ENCODE measurements at places on chromosomes 4 and X.

- no peak for DNase-seq
Observed at GRCh38 chr4:1087371-1087770, 26.0 kb downstream of the RNF212 start.

GRCh38 chr4:5034206-5034605, 14.9 kb upstream of the CYTL1 start:
- DNase-seq = no peak

GRCh38 chrX:104564921-104565703, 887 bp upstream of the IL1RAPL2 start:
- DNase-seq = no peak

DNA sequence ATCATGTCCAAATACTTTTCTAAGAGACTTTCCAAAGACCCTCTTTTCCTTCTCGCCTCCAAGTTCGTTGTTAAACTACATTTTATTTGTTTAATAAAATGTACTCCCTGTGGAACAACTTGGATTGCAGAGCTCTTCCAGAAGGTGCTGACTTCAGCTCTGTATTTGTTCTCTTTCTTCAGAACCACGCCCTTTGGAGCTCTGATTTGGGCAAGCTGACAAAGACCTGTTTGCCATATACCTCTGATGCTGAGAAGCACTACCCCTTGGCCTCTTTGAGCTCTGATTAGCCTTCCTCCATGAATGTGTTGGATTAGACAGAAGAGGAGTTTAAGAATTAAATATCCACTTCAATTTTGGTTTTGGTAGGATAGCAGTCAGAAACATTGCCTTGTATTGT, 815.1 kb upstream of the POU3F4 start:
- DNase-seq = no peak

DNA sequence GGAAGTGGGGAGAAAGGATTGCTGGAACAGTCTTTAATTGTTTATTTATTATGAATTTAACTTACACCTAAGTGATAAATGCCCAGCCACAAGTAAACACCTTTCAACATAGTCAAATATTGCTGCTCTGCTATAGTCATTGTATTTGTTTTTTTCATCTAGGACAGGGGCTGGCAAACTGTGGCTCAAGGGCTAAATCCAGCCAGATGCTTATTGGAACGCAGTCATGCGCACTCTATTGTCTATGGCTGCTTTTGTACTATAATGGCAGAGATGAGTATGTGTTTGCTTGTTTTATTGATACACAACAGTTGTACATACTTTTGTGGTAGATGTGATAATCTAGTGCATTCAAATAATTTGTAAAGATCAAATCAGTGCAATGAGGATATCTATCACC, 95.3 kb downstream of the ZAR1 start:
- no peak for DNase-seq

- no peak for DNase-seq
Observed at GRCh38 chr4:183812567-183812966, 92.5 kb upstream of the STOX2 start.

GRCh38 chr4:140168474-140168873, 14.5 kb upstream of the MAML3 start:
- DNase-seq = peak; percentile 44

- DNase-seq = no peak
Observed at GRCh38 chr4:163866728-163867315, 372.3 kb downstream of the TMA16 start.

DNA sequence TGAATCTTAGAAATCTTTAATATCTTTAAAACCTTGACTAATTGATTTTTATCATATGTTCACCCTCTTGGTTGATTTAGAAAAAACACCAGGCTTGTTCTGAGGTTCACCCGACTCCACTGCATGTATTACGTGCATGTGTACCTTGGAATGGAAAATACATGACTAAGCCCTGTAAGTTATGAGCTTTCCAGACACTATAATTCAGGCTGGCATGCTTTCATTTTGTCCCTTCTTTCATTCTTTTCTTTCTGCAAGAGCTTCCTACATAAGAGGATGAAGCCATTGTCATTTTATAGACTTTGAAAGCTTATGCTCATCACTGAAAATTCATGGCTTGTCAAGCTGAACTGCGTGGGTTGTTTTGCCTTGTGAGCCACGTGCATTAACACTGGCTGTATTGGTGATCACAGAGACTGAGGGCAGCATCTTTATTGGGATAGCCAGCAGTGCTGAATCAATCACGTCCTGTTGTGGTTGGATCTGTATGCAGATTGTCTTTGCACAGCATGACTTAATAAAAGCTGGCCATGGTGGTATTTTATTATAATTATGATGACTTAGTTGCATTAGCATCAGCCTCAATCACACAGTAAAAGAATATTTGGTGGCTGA, 141.9 kb downstream of the SLIT2 start:
- DNase-seq = no peak

- peak; percentile 35 for DNase-seq
Observed at GRCh38 chrX:47179221-47179927, 14.3 kb upstream of the UBA1 start.

- no peak for DNase-seq
Observed at GRCh38 chr4:165052627-165053026, 1.0 kb upstream of the TRIM75 start.

GRCh38 chr4:17763931-17764330, 17.5 kb downstream of the FAM184B start:
- DNase-seq = no peak

DNA sequence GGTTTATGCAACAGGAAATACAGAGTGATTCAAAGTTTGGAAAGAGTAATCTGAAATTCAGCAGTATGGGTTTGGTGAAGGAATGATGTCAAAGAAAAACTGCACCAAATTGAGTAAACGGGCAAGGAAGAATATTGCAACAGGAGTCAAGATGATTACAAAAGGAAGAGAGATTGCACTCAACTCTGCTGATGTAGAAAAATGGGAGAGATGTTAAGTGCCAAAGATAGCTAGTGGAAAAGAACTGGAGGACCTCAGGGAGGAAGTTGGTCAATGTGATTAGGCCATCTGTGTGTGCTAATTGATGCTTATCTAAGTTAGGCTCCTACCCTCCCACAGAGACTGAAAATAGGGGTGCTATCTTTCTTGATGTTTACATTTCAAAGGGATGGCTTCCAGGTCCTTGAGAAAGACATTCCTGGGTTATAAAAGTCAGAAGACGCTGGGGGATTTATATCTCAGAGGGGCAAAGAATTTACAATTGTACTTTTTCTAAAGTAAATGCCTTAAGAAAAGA, 167.4 kb upstream of the FAM47A start:
- DNase-seq = peak; percentile 7

GRCh38 chr4:100707786-100708185, 190.0 kb upstream of the EMCN start:
- DNase-seq = peak; percentile 33

DNA sequence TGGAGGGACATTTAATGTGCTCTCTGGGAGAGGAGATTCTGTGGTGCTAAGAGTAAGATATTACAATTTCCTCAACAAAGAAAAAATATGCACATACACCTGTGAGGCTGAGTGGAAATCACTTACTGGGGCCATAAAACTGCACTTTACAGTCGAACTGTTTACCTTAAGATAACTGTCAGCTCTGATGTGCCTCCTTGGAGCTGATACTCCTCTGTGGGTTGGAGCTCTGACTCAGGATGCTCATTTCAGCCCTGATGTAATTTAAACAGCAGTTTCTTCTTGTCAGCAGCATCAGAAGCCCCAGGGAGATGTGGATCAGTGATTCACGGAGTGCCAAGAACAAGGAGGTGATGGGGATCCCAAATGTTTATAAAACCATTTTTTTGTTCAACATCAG, 241.9 kb upstream of the SFRP2 start:
- no peak for DNase-seq

- DNase-seq = no peak
Observed at GRCh38 chr4:142202404-142203332, 566.3 kb downstream of the IL15 start.

- DNase-seq = peak; percentile 59
Observed at GRCh38 chr4:88522702-88523324, 763 bp downstream of the PYURF start.

DNA sequence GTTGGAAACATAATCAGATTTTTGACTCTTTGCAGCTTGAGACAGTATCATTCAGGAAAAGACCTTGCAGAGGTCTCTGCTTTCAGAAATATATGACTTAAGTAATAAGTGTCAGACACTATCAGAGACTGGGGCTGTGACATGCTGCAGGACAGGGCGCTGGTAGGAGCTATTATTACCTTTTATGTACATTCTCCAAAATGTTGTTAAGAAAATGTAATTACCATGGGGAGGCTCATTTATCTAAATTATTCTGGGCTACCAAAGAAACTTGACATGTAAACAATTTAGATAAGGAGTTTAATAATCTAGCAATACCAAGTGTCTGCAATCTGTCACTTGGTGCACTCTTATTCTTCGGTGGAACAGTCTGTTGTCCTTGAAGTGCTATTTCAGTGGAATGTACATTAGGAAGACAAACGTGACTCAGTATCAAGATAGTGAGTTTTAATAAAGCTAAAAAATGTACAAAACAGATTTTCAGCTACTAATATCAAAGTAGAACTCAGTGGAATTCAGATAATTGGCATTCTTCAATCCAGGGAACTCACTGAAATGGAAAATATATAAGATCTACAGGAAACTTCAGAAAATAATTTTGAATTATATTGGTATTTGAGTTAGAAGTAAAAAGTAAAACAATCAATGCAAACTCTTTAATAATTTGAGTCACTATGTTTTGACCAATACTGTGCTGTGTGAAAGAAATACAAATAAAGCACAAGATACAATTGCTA, 214.5 kb downstream of the KCNIP4 start:
- no peak for DNase-seq

DNA sequence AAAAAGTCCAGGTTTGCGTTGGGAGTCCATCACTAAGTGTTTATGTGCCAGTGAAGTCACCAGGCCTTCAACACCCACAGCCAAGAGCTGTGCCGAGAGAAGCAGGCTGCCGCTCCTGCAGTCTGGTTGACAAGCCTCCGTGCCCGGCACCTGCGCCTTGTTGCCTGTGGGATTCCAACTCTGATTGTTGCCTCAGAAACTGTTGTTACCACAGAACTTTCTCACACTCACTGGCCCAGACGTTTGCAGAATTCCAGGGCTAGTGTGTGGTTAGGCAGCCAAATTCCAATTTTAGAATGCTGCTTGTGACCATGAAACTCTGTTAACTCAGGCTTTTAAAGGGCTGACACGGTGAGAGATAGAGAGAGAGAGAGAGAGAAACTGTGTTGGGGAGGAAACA, 119.5 kb upstream of the LIMCH1 start:
- DNase-seq = peak; percentile 41

- no peak for DNase-seq
Observed at GRCh38 chrX:26954029-26954428, 509.1 kb downstream of the PPP4R3C start.

DNA sequence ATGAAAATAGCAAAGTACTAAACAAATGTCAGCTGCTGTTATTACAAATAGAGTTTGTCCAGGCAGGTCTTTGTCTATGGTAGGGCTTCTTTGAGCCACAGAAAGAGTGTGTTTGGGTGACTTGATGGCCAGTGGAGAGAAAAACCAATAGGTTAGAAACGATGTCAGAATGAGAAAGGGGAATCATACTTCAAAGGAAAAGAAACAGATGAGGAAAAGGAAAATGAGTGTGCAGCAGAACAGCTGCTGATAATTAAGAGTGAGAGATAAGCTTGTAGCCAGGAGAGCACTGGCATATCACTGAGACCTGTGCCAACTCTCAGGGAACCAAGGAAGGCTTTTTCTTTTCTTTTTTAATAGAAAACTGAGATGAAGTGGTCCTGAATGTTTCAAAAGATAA, 257.2 kb downstream of the ARHGAP24 start:
- DNase-seq = no peak

- DNase-seq = no peak
Observed at GRCh38 chrX:22424122-22424915, 151.6 kb downstream of the CBLL2 start.

DNA sequence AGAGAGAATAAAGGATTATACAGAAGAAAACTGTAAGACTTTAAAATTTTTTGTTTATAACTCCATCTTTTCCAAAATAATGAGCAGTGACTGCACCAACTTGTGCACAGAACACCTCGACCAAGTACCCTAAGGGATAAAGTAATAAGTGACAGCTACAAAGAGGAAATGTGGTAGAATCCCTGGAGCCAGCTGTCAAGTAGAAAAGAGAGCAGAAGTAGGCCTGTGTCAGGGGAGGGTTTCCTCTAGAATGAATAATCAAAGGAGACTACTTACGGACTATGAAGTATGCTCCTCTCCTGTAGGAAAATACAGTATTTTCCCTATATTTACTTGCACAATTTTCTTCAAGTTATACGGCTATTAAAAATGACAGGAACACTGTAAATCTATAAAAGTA, 1.2 kb downstream of the EIF1AX start:
- no peak for DNase-seq

- no peak for DNase-seq
Observed at GRCh38 chr4:184450743-184451535, 23.4 kb downstream of the IRF2 start.

DNA sequence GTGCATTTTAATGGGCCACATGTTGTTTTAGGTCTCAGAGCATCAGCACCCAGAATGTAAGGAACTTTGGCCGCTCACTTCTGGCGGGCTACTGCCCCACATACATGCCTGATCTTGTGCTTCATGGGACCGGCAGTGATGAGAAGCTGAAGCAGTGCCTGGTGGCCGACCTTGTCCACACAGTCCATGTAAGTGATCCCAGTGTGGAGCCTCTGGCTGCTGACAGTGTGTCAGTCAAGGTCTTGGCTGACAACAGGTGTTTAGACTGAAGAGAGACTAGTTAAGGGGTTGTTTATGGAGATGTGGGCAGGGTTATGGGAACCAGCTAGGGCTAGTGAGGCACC, 101.4 kb downstream of the FNIP2 start:
- DNase-seq = no peak

GRCh38 chrX:24005028-24005427, 22.0 kb downstream of the KLHL15 start:
- DNase-seq = no peak

DNA sequence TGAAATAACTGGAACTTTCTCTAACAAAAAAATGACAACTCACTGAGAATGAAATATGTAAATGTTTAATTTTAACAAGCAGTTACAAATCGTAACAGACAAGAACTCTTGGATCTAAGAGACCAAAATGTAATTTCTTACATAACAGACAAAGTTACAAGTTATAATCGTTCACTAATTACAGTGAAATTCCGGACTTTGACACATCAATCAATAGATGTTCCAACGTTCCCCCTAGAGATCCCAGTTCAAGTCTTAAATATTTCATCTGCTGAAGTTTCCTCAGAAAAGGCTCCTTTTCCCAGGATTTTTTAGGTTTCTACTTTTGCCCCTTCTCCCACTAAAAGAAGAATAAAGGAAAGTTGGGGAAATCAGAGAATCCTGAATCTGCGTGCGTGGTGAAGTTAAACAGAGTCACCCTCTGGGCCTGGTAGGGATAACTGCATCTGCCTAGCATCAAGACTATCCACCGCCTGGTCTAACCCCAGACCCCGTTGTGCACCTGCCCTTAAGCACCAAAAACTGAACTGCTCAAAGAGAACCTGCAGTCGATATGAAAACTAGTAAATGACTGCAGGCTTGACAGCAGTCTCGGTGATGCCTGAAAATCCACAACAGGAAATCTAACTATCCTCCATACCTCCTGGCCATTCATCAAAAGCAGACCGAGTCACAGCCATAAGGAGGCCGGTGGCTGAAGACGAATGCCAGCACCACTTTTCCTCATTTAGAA, 2.3 kb downstream of the IRF2 start:
- DNase-seq = peak; percentile 20

Data from fibroblast of pulmonary artery (primary cell).